NCI-H226 (cell line): ENCODE measurements at places on chromosomes 4 and X.

DNA sequence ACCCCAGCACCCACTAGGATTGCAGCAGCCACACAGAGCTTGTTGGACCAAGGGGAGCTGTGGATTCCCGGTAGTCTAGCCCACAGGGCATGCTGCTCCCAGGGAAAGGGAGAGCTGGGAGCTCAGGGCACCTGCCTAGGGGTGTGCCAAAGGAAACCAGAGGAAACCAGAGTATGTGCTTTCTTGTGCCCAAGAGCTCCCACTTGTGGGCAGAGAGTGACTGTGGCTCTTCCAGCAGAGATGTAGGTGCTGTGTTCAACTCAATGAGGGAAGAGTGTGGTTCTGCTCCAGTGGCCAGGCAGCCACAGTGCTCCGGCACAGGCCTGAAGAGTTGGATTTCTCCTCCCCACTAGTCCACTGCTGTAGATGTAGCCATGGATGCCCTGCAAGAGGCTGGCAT lies 1050.0 kb upstream of the INTU start:
- DNase-seq: peak; percentile 26

DNA sequence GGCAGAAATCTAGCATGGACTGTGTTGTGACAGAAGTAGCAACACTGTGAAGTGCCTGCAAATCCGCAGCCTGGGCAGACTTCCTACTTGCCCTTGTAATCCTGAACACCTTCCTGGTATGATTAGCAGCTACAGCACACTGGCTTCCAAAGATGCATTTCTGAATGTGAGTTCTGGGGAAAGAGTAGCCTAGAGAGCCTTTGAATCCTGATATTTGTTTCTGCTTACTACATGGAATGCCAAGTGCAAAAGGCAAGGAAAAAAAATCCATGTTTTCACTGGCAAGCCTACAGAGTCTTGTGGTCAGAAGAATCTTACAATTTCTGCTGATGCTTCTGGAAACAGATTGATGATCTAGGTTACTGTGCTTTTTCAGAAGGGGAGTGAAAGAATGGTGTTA lies 223.7 kb downstream of the COL25A1 start:
- peak; percentile 49 for DNase-seq

GRCh38 chr4:53592686-53593501 lies 1.6 kb upstream of the LNX1 start:
- peak; percentile 39 for DNase-seq

- peak; percentile 10 for DNase-seq
Measured at GRCh38 chr4:142840516-142841123, 5.5 kb downstream of the INPP4B start.

DNA sequence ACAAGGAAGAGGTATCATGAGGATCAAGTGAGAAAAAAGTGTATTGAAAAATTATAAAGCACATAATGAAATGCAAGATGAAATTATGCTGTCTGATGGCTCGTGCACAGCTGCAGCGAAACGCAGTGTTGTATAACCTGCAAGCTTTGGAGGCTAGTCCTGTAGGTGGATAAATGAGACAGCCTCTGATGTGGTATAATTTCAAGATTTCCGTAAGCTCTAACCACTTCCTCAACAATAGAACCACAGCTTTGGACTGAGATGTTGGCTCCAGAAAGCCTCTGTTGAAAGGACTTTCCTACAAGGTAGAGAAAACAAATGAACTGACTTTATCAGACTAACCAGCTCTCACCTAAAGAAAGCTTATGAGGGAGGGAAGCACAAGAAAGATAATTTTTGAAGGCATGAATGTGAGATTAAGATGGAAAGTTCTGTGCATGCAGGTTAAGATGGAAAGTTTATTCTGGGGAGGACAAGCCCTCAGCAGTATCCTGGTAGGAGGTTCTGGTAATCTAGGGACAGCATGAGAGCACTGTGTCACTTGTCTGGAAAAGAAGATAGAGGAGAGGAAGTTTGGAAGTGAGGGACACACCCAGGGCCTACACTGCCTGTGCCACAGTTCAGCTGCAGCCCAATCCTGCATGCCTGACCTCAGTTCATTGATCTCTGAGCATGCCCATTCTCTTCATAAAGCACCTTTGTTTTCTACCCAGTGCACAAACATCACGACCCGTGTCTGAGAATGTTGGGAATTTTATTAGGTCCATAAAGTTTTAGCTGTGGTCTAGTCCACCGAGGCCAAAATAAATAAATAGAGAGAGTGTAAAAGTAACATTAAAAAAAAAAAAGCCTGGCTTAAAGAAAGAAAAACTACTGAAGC lies 161.5 kb upstream of the SFRP2 start:
- no peak for DNase-seq

DNA sequence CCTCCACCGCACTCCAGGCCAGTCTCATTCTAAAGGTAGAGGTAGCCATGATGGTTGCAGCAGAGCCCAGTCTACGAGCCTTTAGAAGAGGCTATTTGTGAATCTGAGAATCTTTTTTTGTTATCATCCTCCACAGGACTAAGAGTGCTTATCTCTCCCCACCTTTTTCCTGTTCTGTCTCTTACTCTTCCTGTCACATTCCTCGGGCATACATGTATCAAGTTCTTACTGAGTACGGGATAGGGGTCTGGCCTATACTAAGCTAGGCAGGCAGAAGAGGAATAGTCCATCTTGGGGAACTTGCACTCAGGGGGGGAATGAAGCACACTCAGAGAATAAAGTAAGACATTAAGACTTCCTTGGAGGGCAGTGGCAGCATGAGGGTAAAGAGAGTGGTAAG lies 25.7 kb downstream of the LAS1L start:
- DNase-seq: no peak

GRCh38 chr4:57083090-57083489 lies 27.1 kb downstream of the IGFBP7 start:
- no peak for DNase-seq

GRCh38 chr4:87799301-87800113 lies at the start of gene IBSP:
TSS of gene IBSP (plus strand) at chr4:87799554. CDS start at chr4:87802362, 2,808 bp downstream.
- DNase-seq: no peak
